Fibroblast of lung (primary cell): ENCODE measurements at places on chromosomes 6 and 20.

DNA sequence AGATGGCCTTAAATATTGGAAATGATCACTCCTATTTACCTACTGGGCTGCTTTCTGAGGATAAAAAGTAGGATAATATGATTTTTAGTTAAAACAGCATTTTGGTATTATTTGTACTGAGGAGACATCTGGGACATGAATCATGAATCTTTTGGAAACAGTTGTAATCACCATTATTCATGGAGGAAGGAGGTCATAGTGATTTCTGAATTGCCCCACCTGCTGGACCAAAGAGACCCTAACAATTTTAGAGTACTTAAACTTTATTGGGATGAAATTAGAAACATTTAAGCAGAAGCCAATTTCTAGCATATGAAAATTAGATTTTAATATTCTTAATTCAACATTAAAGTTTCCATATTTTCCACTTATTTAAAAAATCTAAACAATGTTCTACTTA lies 108.4 kb upstream of the SIM1 start:
- no peaks in the 10 kb centered on the region for H3K27me3 ChIP-seq
- no peaks in the 10 kb centered on the region for H3K4me1 ChIP-seq
- no peak overlapping the region for H3K27ac ChIP-seq
- no peak overlapping the region for H3K4me3 ChIP-seq
- H3K36me3 ChIP-seq = no peaks in the 10 kb centered on the region

GRCh38 chr6:7426447-7427169 lies 37.0 kb downstream of the RIOK1 start:
- H3K27me3 ChIP-seq = no peaks in the 10 kb centered on the region
- H3K36me3 ChIP-seq = no peaks in the 10 kb centered on the region
- DNase-seq = no peak
- no peaks in the 10 kb centered on the region for H3K4me1 ChIP-seq

- H3K4me1 ChIP-seq = no peaks in the 10 kb centered on the region
- DNase-seq = no peak
- H3K36me3 ChIP-seq = no peaks in the 10 kb centered on the region
- no peaks in the 10 kb centered on the region for H3K27me3 ChIP-seq
- no peak overlapping the region for H3K4me3 ChIP-seq
Measured at GRCh38 chr6:107628878-107629277, 139.0 kb downstream of the SOBP start.

DNA sequence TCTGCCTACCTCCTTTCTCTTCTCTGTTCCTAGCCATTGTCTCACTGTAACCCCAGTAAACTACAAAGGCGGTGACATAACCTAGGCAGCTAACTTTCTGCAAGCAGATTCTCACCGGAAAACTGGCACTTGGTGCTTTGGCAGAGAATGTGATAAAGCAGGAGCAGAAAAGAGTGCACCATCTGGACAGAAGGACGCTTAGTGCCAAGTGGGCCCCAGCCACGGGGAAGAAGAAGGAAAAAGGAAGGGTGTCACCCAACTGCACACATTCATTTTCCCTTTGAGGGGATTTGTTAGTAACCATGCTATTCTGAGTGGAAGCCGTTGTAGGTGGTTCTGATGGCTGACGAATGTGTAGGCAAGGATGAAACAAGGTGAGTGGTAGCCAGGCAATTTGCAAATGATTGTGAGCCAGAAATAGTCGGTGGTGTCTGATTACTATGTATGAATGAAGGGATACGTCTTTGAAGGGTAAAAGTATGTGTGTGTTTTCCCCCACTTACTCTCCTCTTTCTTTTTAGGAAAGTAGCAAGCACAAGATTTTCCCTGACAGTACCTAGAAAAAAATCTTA lies 148.3 kb upstream of the STXBP5 start:
- no peaks in the 10 kb centered on the region for H3K27me3 ChIP-seq
- no peak overlapping the region for H3K4me3 ChIP-seq
- no peak overlapping the region for H3K27ac ChIP-seq
- H3K36me3 ChIP-seq = no peaks in the 10 kb centered on the region
- no peak for DNase-seq

GRCh38 chr20:53981752-53982437 lies 88.5 kb downstream of the BCAS1 start:
- H3K4me1 ChIP-seq = no peaks in the 10 kb centered on the region
- H3K27me3 ChIP-seq = no peaks in the 10 kb centered on the region
- DNase-seq = no peak
- no peak overlapping the region for H3K27ac ChIP-seq

DNA sequence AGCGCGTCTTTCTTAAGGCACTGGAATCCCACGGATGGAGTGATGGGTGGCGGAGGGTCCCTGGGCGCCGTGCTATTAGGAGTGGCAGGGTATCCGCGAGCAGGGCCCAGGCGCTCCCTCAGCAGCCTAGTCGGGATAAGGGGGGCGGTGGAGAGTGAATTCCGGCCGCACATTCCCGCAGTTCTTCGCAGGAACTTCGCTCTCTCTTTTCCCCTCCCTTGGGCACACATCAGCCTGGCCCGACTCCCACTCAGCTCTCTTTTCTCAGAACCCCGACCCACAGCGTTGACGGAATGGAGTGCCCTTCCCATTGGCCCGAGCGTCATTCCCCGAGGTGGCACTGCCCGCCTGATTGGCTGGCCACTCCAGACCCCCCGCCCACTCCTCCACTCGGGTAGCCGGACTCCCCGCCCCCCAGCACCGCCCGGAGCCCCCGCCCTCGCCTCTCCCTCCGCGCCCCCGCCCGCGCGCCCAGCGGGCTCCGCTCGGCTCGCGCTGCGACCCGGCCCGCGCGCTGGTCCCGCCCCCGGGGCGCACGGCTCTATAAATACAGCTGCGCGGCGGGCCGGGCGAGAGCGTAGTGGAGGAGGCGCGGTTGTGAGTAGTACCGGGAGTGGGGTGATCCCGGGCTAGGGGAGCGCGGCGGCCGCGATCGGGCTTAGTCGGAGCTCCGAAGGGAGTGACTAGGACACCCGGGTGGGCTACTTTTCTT lies at the start of gene ID4:
TSS of gene ID4 (plus strand) at position 572 of the 712 bp plus-strand sequence. CDS start 385 bp downstream, outside the sequence.
- peak within 1 kb of the TSS; percentile 56 for H3K4me3 ChIP-seq
- DNase-seq = peak; percentile 97
- H3K27ac ChIP-seq = peak within 1 kb of the TSS; percentile 71
- no peaks in the 10 kb centered on the region for H3K4me1 ChIP-seq
- no peaks in the 10 kb centered on the region for H3K27me3 ChIP-seq

GRCh38 chr6:71446470-71446869 lies 157.9 kb downstream of the OGFRL1 start:
- no peak for DNase-seq
- no peaks in the 10 kb centered on the region for H3K4me1 ChIP-seq
- no peak overlapping the region for H3K4me3 ChIP-seq
- no peaks in the 10 kb centered on the region for H3K36me3 ChIP-seq
- no peaks in the 10 kb centered on the region for H3K27me3 ChIP-seq
- no peak overlapping the region for H3K27ac ChIP-seq

DNA sequence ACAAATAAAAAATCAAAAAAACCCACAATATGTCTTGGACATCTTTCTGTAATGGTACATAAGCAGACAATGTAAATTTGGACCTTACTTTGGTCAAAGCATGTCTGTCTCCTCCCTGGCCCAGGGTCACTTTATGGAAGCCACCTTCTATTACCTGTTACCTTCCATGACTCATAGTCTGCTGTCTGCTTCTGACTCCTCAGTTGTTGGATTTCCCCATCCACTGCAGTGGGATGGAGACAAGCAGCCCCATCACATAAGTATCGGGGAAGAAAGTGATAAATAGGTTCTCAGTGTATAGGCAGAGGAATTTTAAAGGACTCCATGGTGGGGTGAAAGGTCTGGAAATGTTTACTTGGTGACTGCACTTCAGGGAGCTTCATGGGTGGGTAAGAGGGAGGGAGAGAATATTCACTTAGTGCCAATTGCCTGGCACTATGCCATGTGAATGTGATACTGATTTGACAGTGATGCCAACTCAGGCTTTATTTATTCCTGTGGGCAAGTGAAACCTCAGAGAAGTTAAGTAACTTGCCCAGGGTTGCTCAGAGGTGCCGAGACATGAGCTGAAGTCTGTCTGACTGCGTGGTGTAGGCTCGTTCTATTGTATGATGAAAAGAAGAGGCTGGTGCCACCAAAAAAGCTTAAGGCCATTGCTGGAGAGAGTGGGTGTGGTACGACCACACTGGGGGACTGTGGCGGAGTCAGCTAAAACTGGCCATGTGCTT lies 175.6 kb upstream of the RNF24 start:
- H3K27ac ChIP-seq = no peak overlapping the region
- no peaks in the 10 kb centered on the region for H3K27me3 ChIP-seq
- no peak overlapping the region for H3K4me3 ChIP-seq
- H3K36me3 ChIP-seq = no peaks in the 10 kb centered on the region
- H3K4me1 ChIP-seq = no peaks in the 10 kb centered on the region

- no peaks in the 10 kb centered on the region for H3K4me1 ChIP-seq
- no peaks in the 10 kb centered on the region for H3K36me3 ChIP-seq
- no peak overlapping the region for H3K4me3 ChIP-seq
- no peak overlapping the region for H3K27ac ChIP-seq
- no peaks in the 10 kb centered on the region for H3K27me3 ChIP-seq
- DNase-seq = no peak
Measured at GRCh38 chr20:64153861-64154589, 10.2 kb upstream of the MYT1 start.

GRCh38 chr6:124768224-124768623 lies 194.0 kb upstream of the RNF217 start:
- H3K4me1 ChIP-seq = no peaks in the 10 kb centered on the region
- no peak overlapping the region for H3K4me3 ChIP-seq
- no peaks in the 10 kb centered on the region for H3K36me3 ChIP-seq
- no peak for DNase-seq
- no peak overlapping the region for H3K27ac ChIP-seq
- H3K27me3 ChIP-seq = no peaks in the 10 kb centered on the region

DNA sequence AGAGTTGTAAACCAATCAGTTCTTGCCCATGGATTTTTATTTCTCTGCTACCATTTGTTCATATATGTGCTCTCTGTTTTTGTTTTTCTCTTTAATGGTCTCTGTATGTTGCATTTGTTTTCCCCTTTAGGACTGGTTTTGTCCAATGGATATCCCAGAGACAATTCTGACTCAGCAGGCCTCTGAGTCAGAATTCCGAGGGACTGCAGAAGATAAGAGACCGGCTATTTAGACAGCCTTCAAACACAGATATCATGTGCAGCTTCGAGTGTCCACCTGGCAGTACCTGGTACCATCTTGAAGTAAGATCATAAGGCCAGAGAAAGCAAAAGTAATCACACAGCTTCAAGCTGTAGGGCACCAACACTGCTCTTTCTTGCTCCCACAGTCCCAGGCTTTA lies 125.5 kb downstream of the ELOVL4 start:
- H3K27me3 ChIP-seq = no peaks in the 10 kb centered on the region
- no peak for DNase-seq
- no peak overlapping the region for H3K4me3 ChIP-seq
- no peaks in the 10 kb centered on the region for H3K36me3 ChIP-seq
- no peaks in the 10 kb centered on the region for H3K4me1 ChIP-seq

- H3K27me3 ChIP-seq = no peaks in the 10 kb centered on the region
- DNase-seq = peak; percentile 82
- H3K4me1 ChIP-seq = peaks cover 6% of the 10 kb centered on the region
- H3K4me3 ChIP-seq = no peak overlapping the region
- no peak overlapping the region for H3K27ac ChIP-seq
Measured at GRCh38 chr6:149037051-149037671, 280.4 kb upstream of the TAB2 start.

- no peaks in the 10 kb centered on the region for H3K27me3 ChIP-seq
- no peak overlapping the region for H3K4me3 ChIP-seq
- H3K27ac ChIP-seq = no peak overlapping the region
- DNase-seq = no peak
- H3K36me3 ChIP-seq = no peaks in the 10 kb centered on the region
Measured at GRCh38 chr20:37355252-37356180, 9.6 kb downstream of the SRC start.

- H3K4me1 ChIP-seq = peaks cover 5% of the 10 kb centered on the region
- H3K27me3 ChIP-seq = no peaks in the 10 kb centered on the region
- no peak overlapping the region for H3K27ac ChIP-seq
- DNase-seq = peak; percentile 70
- H3K36me3 ChIP-seq = no peaks in the 10 kb centered on the region
Measured at GRCh38 chr6:100346203-100346602, 118.5 kb downstream of the SIM1 start.

DNA sequence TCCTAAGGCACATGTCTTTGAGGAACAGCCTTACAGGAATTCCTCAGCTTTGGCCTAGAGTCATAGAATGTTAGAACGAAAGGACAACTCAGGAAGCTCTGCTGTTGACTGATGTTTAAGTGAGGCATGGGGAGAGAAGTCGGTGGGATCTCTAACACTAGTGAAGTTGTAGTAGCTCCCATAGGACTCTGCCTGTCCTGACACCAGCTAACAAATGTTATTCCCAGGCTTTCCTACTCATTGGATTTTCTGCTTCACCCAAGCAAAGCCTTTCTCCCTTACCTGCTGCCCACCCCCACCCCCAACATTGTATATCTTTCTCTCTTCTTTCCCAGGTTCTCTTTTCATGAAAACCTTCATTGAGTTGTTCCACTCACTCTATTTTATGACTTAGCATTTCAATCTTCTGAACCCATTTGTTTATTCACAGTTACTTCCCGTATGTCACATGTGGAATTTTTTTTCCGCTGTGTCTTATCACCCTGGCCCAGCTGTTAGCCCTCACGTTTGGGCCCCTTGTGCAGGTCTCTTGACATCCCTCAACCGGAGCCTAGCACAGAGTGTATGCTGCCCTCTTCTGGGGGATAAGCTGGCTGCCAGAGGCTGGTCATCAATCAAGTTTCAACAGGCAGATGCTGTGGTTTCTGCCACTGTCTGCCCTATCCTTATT lies 39.2 kb upstream of the RNF8 start:
- DNase-seq = peak; percentile 46
- H3K27ac ChIP-seq = no peak overlapping the region
- H3K27me3 ChIP-seq = no peaks in the 10 kb centered on the region
- peaks cover 10% of the 10 kb centered on the region for H3K36me3 ChIP-seq
- H3K4me1 ChIP-seq = no peaks in the 10 kb centered on the region

DNA sequence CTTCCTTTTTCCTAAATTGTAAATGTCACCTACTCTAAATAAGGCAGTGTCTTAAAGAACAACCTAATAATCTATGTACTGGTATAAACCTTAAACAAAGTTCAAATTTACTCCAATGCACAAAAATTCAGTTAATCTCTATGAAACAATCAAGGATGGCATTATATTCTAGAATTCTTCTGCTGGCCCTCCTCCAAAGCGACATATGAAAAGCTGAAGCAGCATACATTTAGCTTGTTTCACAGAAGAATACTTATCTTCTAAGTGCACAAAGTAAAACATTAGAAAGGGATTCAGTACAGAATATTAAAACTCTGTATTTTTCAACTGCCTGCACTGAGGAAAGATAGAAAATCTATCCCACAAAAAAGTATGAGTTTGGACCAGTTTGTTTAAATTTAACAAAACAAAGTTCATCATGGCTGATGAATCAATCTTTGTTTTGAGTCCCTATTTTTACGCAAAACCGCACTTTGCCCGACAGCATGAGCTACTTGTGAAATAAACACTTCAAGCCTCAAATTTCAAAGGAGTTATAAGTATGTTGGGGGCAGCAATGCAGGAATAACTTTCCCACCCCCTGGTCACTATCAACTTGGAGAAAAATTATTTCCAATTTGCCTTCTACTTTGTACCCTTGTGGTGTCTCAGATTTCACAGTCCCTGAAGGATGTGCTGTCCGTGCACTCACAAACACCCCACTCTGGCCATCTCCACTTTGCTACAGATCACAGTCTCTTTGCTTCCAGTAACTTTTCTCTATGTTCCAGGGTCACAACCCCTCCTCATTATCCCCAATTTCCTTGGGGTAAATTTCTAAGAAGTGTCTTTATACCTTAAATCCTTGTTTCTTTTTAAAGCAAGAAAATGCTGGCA lies 238.2 kb downstream of the PRKN start:
- no peak overlapping the region for H3K27ac ChIP-seq
- no peak for DNase-seq
- H3K4me3 ChIP-seq = no peak overlapping the region

- H3K4me3 ChIP-seq = no peak overlapping the region
- no peaks in the 10 kb centered on the region for H3K36me3 ChIP-seq
- no peaks in the 10 kb centered on the region for H3K27me3 ChIP-seq
- no peak overlapping the region for H3K27ac ChIP-seq
Measured at GRCh38 chr6:150413781-150414281, 45.0 kb downstream of the IYD start.
